ENCODE measurements at places on chromosomes 7 and 10. TPM values are rescaled to one million over a fixed set of nuclear protein-coding genes. Genes with fewer than 3 reads are reported as not detected.
A peak's percentile ranks its signal among the peaks of the same experiment; 100 is the strongest.

Gene TYW1B
- 1.7 TPM for polyA plus RNA-seq

- peak; percentile 52 for DNase-seq
- no peaks in the 10 kb centered on the region for H3K36me3 ChIP-seq
- H3K27me3 ChIP-seq: no peaks in the 10 kb centered on the region
- no peak overlapping the region for H3K27ac ChIP-seq
- no peaks in the 10 kb centered on the region for H3K4me1 ChIP-seq
Observed at GRCh38 chr7:45155357-45155900, 2.2 kb upstream of the RAMP3 start.

GRCh38 chr7:81704595-81704994, 65.3 kb downstream of the HGF start:
- DNase-seq: no peak
- H3K36me3 ChIP-seq: no peaks in the 10 kb centered on the region
- no peak overlapping the region for H3K27ac ChIP-seq
- H3K4me3 ChIP-seq: no peak overlapping the region
- H3K27me3 ChIP-seq: no peaks in the 10 kb centered on the region
- H3K4me1 ChIP-seq: no peaks in the 10 kb centered on the region

- no peak overlapping the region for H3K27ac ChIP-seq
- DNase-seq: peak; percentile 88
- no peak overlapping the region for H3K4me3 ChIP-seq
- H3K4me1 ChIP-seq: no peaks in the 10 kb centered on the region
Observed at GRCh38 chr7:521221-522070, 1.8 kb upstream of the PDGFA start.

GRCh38 chr10:112955582-112956421, 5.8 kb downstream of the TCF7L2 start:
- peak overlapping the region; percentile 32 for H3K4me3 ChIP-seq
- no peaks in the 10 kb centered on the region for H3K36me3 ChIP-seq
- peaks cover 2% of the 10 kb centered on the region for H3K4me1 ChIP-seq
- H3K27ac ChIP-seq: no peak overlapping the region
- no peak for DNase-seq

GRCh38 chr7:11698384-11698871, 133.6 kb downstream of the THSD7A start:
- no peaks in the 10 kb centered on the region for H3K4me1 ChIP-seq
- H3K4me3 ChIP-seq: no peak overlapping the region
- no peaks in the 10 kb centered on the region for H3K27me3 ChIP-seq
- H3K27ac ChIP-seq: no peak overlapping the region
- no peak for DNase-seq
- no peaks in the 10 kb centered on the region for H3K36me3 ChIP-seq

DNA sequence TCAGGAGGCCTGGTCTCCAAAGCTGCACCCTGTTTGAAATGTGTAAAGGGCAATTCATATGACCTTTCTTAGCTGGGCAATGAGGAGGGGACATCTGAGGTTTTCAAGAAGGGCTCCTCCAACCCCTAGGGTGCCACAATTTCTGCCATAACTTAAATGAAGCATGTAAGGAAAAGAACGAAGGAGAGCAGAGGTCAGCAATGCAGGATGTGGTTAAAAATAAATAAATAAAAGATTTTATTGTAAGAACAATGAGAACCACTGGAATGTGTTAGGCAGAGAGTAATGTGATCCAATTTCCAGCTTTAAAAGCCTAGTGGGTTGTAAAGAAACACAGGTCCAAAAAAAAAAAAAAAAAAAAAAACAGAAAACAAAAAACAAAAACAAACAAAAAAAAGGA, 673.1 kb downstream of the TNS3 start:
- no peaks in the 10 kb centered on the region for H3K36me3 ChIP-seq
- no peak overlapping the region for H3K4me3 ChIP-seq
- DNase-seq: no peak
- no peaks in the 10 kb centered on the region for H3K27me3 ChIP-seq
- no peak overlapping the region for H3K27ac ChIP-seq

DNA sequence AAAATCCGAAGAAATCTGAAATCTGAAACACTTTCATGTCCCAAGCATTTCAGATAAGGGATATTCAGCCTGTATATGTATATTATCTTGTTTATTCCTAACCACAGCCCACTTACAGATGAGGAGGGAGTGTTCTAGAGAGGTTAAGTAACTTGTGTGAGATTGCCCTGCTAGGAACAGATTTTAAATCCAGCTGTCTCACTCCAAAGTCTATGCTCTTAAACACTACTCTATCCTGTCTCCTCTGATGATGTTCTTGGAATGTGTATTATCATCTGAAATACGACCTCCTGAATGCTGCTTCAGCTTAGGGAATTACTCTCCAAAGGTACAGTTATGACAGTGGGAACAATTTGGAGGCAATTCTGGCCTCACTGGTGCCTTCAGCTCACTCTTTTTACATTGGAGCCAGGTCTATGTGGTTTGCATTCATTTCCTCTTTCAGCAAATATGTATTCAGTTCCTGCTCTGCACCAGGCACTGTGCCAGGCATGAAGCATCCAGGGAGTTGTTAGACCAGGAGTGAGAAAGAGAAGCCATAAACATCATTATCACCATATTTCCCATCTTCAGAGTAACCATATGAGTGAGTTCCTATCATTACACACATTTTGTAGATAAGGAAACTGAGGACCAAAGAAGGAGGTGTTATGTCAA, 70.2 kb downstream of the NOC3L start:
- no peak overlapping the region for H3K27ac ChIP-seq
- H3K36me3 ChIP-seq: no peaks in the 10 kb centered on the region
- DNase-seq: no peak

- no peak overlapping the region for H3K4me3 ChIP-seq
- H3K27me3 ChIP-seq: no peaks in the 10 kb centered on the region
- no peaks in the 10 kb centered on the region for H3K4me1 ChIP-seq
- no peak overlapping the region for H3K27ac ChIP-seq
Observed at GRCh38 chr7:66867198-66867790, 53.7 kb upstream of the TMEM248 start.

DNA sequence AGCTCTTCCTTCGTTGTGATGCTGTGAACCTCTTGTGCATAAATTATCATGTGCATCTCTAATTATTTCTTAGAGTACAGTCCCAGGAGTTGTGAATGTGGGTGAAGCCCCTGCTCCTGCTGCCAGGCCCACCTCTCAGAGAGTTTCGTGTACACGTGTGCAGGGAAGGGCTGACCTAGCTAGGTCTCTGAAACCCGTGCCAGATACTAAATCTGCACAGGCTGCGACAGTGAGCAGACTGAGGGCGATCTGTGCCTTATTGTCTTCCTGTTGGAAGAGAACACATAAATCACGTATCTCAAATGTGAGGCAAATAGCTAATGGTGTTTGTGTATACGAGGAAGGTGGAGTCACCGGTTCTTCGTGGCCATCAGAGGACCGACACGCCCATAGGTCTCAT, 71.8 kb upstream of the DNAJB6 start:
- H3K4me1 ChIP-seq: no peaks in the 10 kb centered on the region
- no peaks in the 10 kb centered on the region for H3K27me3 ChIP-seq
- H3K27ac ChIP-seq: no peak overlapping the region

GRCh38 chr10:48885376-48885775, 54.3 kb downstream of the LRRC18 start:
- no peak for DNase-seq
- no peaks in the 10 kb centered on the region for H3K4me1 ChIP-seq
- H3K27me3 ChIP-seq: no peaks in the 10 kb centered on the region
- no peak overlapping the region for H3K4me3 ChIP-seq

DNA sequence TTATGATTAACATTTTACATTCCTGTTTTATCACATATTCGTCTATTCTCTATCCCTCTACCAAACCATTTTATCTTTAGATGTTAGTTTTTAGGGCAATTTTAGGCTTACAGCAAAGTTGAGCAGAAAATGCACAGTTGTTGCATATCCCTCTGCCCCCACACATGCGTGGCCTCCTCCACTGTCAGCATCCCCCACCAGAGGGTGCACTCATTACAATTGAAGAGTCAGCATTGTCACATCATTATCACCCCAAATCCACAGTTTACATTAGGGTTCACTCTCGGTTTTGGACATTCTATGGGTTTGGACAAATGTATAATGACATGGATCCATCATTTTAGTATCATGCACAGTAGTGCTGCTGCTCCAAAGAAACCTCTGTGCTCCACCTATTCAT, 86.4 kb downstream of the WDR37 start:
- H3K4me1 ChIP-seq: no peaks in the 10 kb centered on the region
- no peak for DNase-seq
- no peaks in the 10 kb centered on the region for H3K36me3 ChIP-seq
- H3K27me3 ChIP-seq: no peaks in the 10 kb centered on the region

DNA sequence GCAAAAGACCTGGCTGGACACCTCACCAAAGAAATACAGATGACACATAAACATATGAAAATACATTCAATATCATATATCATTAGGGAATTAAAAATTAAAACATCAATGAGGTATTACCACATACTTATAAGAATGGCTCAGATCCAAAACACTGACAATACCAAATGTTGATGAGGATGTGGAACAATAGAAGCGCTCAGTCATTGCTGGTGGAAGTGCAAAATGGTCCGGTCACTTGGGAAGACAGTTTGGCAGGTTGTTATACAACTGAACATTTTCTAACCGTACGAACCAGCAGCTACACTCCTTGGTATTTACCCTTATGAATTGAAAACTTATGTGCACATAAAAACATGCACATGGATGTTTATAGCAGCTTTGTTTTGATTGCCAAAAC, 38.5 kb downstream of the ZMYND11 start:
- H3K4me1 ChIP-seq: no peaks in the 10 kb centered on the region
- no peak overlapping the region for H3K4me3 ChIP-seq
- DNase-seq: no peak
- H3K27me3 ChIP-seq: no peaks in the 10 kb centered on the region
- H3K27ac ChIP-seq: no peak overlapping the region
- H3K36me3 ChIP-seq: no peaks in the 10 kb centered on the region

Gene PDCD4
- 46.6 TPM for polyA plus RNA-seq

Gene CPA4
- not detected for polyA plus RNA-seq

- no peaks in the 10 kb centered on the region for H3K4me1 ChIP-seq
- no peak overlapping the region for H3K27ac ChIP-seq
- no peak overlapping the region for H3K4me3 ChIP-seq
- no peaks in the 10 kb centered on the region for H3K36me3 ChIP-seq
Observed at GRCh38 chr10:56551037-56551436, 190.0 kb upstream of the ZWINT start.

DNA sequence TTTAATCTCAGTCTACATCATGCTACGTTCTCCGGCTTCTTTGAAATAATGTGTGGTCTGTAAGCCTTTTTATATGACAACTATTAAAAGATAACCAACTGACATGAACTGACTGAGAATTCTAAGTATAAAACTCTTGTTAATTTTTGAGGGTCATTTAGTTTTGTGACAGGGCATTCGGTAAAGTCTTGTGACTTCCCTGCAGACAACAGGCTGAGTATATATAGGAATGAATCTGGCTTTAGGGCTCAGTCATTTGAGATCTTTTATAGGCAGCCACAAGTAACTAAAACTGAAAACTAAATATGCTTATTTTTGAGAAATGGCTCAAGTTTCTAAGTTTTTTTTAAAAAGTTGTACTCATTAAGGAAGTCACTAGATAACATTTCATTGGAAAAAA, 62.5 kb upstream of the SCIN start:
- H3K36me3 ChIP-seq: no peaks in the 10 kb centered on the region
- no peak for DNase-seq
- H3K27ac ChIP-seq: no peak overlapping the region
- H3K27me3 ChIP-seq: no peaks in the 10 kb centered on the region
- H3K4me3 ChIP-seq: no peak overlapping the region

Gene MPP7
- polyA plus RNA-seq: 16.9 TPM

- no peak overlapping the region for H3K4me3 ChIP-seq
- H3K36me3 ChIP-seq: no peaks in the 10 kb centered on the region
- no peaks in the 10 kb centered on the region for H3K27me3 ChIP-seq
- no peak for DNase-seq
- H3K27ac ChIP-seq: no peak overlapping the region
Observed at GRCh38 chr7:114647518-114647917, 232.9 kb downstream of the FOXP2 start.

GRCh38 chr7:19674266-19674960, 34.4 kb downstream of the POLR1F start:
- no peaks in the 10 kb centered on the region for H3K4me1 ChIP-seq
- H3K27me3 ChIP-seq: no peaks in the 10 kb centered on the region
- no peaks in the 10 kb centered on the region for H3K36me3 ChIP-seq
- H3K4me3 ChIP-seq: no peak overlapping the region
- H3K27ac ChIP-seq: no peak overlapping the region

GRCh38 chr10:33215154-33215553, 119.3 kb downstream of the NRP1 start:
- H3K36me3 ChIP-seq: no peaks in the 10 kb centered on the region
- H3K4me1 ChIP-seq: no peaks in the 10 kb centered on the region
- no peak for DNase-seq
- no peaks in the 10 kb centered on the region for H3K27me3 ChIP-seq

GRCh38 chr7:92794831-92795230, 41.5 kb downstream of the CDK6 start:
- no peak overlapping the region for H3K27ac ChIP-seq
- no peaks in the 10 kb centered on the region for H3K36me3 ChIP-seq
- H3K4me1 ChIP-seq: peaks cover 13% of the 10 kb centered on the region
- H3K27me3 ChIP-seq: no peaks in the 10 kb centered on the region
- no peak for DNase-seq

DNA sequence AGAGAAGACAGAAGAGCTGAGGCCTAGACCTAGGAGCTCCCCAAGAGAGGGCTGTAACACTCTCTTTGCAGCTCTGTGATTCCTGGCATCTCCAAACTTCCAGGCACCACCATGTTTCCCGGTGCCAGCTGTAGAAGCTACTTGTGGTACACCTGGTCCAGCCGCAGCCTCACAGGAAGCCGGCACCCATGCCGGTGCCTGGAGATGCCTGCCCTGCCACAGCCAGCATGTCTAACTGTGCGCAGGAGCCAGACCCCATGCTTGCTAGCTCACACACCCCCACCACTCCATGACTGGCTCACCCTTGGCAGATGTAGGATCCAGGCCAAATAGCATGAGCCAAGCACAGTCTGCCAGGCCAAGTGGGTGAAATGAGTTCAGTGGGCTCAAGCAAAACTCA, 211.7 kb upstream of the GNAI1 start:
- no peak for DNase-seq
- no peak overlapping the region for H3K27ac ChIP-seq
- no peaks in the 10 kb centered on the region for H3K36me3 ChIP-seq
- no peak overlapping the region for H3K4me3 ChIP-seq

DNA sequence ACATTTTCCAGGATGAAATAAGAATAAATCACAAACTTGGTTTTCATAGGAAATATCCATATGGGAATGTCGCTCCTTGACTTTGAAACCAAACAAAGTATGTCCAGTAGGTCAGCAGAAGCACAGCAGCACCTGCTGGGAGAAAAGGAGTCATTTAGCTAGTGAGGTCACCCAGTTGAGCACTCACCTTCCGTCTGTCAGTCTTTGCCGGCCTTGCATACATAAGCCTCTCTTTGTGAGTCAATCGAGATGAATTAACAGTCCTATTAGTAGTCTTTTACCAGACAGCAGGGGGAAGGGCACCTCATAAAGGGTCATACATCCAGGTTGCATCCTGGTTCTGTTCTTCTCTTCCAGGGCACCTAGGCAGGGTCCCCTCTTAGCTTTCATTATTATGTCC, 232.5 kb upstream of the FZD1 start:
- no peaks in the 10 kb centered on the region for H3K27me3 ChIP-seq
- no peak overlapping the region for H3K27ac ChIP-seq
- no peak overlapping the region for H3K4me3 ChIP-seq

GRCh38 chr10:75283671-75284470, 48.1 kb upstream of the COMTD1 start:
- no peak overlapping the region for H3K4me3 ChIP-seq
- H3K36me3 ChIP-seq: no peaks in the 10 kb centered on the region
- H3K4me1 ChIP-seq: no peaks in the 10 kb centered on the region
- no peak overlapping the region for H3K27ac ChIP-seq

GRCh38 chr7:154744256-154744860, 258.6 kb downstream of the PAXIP1 start:
- DNase-seq: no peak
- no peaks in the 10 kb centered on the region for H3K36me3 ChIP-seq
- H3K4me3 ChIP-seq: no peak overlapping the region
- no peaks in the 10 kb centered on the region for H3K4me1 ChIP-seq
- no peak overlapping the region for H3K27ac ChIP-seq
- H3K27me3 ChIP-seq: no peaks in the 10 kb centered on the region

Gene FZD8
- 0.50 TPM for polyA plus RNA-seq
